ENCODE measurements at places on chromosomes 2 and 18.

DNA sequence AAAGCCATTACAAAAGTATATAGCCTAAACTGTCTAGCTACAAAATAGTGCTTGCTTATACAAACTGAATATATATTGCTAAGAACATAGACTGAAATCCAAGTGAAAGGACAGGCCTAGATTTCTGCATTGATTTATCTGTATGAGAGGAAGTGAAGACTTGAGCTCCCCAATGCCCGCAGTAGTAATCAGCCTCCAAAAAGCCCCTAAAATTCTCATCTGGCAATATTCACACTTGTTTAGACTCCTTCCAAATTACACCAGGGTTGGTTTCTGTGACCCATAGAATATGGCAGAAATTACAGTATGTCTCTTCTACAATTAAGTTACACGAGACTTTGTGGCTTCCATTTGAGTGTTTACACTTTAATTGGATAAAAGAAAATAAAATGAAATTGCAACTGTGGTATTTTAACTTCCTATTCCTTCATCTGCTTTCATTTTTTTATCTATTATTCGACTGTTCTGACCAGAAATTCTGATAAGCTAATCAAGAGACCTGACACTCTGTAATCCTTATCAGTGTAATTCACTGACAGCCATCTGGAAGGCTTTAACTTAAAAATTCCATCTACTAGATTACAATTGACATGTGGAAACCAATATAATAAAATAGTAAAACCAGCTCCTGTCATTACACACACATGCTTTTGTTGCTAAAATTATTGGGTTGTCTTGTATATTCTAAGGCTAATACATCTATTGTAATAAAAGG, 21.1 kb downstream of the ABCB11 start:
- DNase-seq, result no peak

GRCh38 chr2:134522496-134523455, 196.0 kb downstream of the TMEM163 start:
- DNase-seq, result peak; percentile 73

- no peak for DNase-seq
Observed at GRCh38 chr2:237939251-237939650, 27.6 kb upstream of the UBE2F start.

DNA sequence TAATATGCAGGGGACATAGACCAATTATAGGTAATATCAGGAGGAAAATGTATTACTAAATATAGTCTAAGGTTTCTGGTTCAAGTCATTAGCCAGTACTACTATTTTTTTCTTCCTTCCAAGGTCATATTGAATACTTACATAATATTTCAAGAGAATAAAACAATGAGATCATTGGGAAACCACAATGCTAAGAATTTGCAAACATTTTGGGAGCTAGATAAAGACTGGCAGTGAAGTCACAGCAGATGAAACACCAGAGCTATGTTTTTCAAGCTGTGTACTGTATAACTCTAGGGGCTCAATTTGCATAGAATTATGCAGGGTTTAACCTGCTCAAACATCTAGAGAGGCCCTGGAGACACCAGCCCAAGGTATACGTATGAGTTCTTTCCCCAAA, 80.5 kb upstream of the KCNH7 start:
- DNase-seq, result no peak

GRCh38 chr2:29329899-29330298, 214.7 kb downstream of the CLIP4 start:
- DNase-seq, result no peak

GRCh38 chr2:147389218-147389617, 455.6 kb upstream of the ACVR2A start:
- DNase-seq, result no peak

DNA sequence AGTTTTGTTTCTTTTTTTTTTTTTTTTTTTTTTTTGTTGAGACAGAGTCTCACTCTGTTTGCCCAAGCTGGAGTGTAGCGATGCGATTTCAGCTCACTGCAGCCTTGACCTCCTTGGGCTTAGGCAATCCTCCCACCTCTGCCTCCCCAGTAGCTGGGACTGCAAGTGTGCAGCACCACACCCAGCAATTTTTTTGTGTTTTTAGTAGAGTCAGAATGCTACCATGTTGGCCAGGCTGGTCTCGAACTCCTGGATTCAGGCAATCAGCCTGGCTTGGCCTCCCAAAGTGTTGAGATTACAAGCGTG, 8.2 kb downstream of the ITGA6 start:
- DNase-seq, result no peak

- no peak for DNase-seq
Observed at GRCh38 chr2:191656391-191656790, 21.5 kb upstream of the NABP1 start.

DNA sequence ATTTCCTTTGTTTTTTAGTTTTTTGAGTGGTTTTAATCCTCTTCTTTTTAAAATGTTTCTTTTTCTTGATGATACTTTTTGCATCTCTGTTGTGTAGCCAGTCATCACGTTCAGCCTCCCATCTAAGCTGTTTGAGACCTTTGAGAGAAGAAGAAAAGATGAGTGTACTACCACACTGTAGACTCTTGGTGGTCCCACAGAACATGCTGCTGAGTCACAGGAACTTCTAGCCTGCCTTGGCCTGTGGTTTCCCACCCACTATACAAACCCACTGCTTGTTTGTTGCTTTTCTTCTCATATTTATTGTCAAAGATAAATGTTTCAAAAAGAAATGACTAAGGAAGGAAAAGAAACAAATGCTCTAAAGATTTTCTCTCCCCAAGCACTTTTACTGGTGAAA, 5.5 kb downstream of the CEBPZOS start:
- DNase-seq, result no peak

DNA sequence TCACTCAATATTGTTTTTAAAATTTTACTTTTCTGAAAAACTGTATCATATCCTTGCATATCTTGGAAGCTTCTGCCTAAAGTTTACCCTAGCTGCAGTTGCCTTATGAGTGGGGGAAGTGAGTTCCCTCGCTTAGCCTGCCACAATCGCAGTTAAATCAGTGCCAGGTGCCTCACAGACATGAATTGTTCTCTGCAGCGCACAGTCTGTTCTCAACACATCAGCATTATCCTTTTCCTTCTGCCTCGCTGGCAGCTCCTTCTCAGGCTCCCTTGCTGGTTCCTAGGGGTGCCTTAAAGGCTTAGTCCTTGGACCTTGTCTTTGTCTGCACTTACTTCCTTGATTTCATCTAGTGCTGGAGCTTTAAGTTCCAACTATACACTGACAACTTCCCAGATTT, 132.8 kb downstream of the TTC27 start:
- DNase-seq, result no peak

DNA sequence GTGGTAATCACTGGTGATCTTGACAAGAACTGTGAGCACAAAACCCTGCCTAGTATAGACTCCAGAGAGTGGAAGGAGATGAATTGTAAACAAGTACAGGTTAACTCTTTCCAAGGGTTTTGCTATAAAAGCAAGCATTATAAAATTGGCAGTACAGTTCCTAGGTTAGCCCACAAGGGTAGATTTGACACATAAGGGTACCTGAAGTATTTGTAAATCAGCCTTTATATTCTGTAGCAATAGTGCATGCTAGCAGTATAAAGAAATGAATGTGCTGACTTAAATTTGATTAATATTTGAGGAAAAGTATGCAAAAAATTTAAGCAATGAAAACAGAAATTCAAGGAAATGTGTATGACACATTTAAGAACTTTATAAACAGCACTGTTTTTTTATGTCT, 42.4 kb downstream of the SP3 start:
- no peak for DNase-seq

GRCh38 chr2:201661366-201661765, 18.1 kb upstream of the TMEM237 start:
- DNase-seq, result no peak

DNA sequence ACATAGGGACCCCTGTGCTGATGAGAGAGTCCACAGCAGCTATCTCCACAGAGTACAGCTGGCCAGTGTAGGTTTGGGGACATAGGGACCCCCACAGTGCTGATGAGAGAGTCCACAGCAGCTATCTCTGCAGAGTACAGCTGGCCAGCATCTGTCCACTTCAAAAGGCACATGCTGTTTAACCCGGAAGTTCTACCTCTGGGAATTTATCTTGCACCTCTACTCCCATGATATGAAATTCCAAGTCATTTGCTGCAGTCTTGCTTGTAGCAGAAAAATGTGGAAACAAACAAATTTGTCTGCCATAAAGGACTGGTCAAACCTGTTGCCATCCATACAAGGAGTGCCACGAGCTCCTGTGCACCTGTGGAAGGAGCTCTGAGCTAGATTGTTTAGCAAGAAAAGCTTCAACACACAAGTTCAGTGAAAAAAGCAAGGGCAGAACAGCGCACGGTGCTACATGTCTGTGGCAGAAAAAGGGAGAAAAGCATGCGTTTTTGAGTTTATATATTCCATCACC, 33.1 kb downstream of the LRRFIP1 start:
- no peak for DNase-seq

GRCh38 chr2:107062599-107063220, 176.7 kb upstream of the ST6GAL2 start:
- no peak for DNase-seq

GRCh38 chr2:132999421-132999820, 329.4 kb upstream of the LYPD1 start:
- no peak for DNase-seq

Measured in NCI-H1436 (cell line).